Activated T-cell treated with anti-CD3 and anti-CD28 coated beads for 24 hours (primary cell): ENCODE measurements at places on chromosomes 12 and 14.

DNA sequence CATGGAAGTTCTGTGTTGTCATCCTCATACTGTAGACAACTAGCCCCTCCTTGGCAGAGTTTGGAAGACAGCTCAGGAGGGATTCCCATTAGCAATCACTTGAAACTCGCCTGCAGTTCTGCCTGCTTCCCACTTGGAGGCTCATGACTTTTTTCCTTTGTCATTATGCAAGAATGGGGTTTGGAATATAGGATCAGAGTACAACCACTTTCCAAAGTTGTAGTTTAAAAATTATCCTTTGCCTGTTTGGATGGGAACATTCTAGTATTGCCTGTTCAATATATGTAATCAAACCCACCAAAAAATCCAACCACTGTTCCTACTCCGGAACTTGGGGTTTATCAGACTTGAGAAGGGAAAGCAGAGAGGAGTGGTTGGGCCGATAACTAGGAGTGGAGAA is 2.1 kb upstream of the GPD1 start:
- DNase-seq: no peak

DNA sequence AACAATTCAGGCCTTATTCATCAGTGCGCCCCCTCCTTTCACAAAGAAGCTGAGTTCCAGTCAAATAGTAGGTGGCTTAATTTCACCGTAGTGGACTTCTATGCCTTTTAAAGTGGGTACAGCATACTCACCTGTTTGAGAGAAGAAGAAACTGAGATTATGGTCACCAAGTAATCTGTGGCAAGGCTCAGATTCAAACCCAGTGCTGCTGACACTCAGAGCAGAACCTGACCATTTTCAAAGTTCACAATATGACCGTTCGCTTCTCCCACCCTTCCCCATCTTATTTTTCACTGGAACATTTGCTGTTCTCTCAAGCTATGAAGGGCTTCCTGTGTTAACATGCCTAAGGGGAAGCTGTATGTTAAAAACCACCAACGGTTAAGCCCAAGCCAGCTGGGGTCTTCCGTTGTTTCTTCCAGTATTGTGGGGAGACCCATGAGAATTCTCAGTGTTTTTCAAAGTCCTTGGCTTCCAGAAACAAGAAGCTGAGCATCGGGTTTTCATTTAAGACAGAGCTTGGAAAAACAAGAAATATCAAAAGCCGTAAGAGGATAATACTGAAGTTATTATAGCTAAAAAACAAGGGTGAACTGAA is 6.1 kb upstream of the PSMA6 start:
- no peak for DNase-seq

DNA sequence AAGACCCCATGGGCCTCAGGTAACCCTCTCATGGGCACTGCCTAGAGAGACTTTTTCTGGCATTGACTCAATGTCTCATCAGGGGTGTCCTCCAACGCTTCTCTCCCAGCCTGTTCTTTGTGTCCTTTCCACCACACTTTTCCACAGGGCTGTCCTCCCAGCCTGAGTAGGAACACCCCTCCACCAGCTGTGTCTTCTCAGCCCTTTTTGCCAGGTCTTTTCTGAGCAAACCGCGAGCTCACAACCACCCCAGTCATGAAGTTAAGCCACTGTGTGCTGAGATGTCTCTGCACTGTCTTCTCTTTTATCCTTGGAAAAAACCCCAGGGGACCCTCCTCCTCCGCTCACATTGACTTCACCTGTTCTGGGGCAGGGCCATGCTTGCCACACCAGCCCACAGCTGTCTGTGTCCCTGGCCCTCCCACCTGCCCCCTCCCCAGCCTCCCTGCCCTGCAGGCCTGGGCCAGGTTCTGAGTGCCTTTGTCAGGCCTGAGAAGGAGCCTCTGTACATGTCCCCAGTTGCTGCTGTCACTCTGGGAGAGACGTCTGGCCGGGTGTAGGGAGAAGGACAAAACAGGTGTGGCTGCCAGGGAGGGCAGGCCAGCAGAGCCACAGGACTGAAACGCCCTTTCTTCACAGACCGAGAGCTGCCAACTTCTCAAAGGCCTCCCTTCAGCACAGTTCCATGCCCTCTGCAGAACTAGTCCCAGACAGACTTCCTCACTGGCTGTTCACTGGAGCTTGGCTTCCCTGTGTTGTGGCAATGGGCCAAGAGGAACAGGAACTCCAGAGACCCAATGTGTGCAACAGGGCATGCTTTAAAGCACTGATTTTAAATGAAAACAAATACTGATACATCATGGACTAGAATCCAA is 50.5 kb upstream of the PNMA1 start:
- no peak for DNase-seq

DNA sequence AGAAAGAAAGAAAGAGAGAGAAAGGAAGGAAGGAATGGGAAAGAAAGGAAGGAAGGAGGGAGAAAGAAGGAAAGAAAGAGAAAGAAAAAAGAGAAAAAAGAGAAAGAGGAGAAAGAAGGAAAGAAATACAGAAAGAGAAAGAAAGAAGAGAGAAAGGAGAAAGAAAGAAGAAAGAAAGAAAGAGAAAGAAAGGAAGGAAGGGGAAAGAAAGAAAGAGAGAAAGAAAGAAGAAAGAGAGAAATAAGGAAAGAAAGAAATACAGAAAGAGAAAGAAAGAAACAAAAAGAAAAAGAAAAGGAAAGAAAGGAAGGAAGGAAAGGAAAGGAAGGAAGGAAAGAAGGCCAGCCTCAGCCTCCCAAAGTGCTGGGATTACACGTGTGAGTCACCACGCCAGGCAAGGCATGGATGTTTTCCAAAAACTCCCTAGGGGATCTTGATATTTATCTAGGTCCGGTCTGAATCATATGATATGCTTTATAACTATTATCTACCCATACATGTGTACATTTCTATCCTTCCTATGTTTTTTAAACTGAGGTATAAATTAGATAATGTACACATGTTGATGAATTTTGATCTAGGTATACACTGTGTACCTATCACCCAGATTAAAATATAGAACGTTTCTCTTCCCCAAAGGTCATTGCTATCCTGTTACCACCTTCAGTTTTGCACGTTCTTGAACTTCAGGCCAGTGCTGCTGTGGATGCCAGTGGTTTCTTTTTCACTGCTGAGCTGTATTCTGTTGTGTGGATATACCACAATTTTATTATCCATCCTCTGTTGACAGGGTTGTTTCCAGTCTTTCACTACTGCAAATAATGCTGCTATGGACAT is 177.9 kb downstream of the RBM19 start:
- DNase-seq: no peak

GRCh38 chr12:93831374-93831773 is 154.2 kb downstream of the CRADD start:
- no peak for DNase-seq

DNA sequence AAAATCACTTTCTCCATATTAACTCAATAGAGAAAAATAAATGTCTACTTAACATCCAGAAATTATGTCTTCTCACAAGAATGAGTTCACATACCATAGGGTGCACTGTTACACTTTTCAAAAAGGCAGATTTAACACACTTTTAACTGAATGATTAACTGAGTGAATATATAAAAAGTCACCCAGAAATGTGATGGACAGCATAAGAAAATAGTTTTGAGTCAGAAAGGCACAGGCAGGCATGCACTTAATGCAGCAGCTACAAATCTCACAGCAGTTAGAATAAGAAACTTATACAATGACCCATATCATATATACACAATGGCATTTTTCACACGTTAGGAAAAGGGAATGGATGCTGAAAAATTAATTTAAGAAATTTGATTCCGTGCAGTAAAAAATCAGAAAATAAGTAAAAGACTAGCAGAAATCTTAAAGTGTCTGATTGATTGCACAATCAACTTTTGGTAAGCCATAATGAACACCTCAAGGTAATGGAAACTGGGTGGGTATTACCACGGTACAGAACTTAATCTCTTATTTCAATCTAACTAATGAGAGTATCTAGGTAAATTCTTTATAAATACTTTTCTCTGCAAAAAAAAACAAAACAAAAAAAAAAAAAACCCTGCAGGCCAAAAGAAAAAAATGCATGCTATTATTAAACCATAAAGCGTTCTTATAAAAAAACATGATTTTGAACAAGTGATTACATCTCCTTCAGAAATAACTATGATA is 3.5 kb downstream of the MED13L start:
- no peak for DNase-seq

DNA sequence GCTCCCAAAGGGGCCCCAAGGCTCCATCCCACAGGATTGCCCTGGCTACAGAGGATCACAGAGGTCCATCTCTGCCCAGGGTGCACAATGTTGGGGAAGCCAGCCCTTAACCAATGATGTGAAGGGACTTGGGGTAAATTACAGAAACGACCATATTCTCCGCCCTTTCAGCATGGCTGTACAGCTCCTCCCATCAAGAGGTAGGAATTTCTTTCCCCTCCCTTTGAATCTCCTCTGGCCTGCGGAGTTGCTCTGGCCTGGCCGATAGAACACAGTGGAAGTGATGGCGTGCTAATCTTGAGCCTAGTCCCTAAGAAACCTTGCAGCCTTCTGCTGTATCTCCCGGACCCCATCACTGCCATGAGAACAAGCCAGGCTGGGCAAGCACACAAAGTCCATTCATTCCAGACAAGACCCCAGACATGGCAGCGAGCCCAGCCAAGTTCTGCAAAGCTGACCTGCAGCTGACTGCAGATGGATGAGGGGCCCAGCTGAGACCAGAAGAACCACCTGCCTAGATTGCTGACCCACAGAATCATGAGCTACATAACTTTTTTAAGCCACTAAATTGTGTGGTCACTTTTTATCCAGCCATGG is 6.9 kb upstream of the IFI27 start:
- no peak for DNase-seq
